ENCODE measurements at places on chromosomes 1 and 21.

DNA sequence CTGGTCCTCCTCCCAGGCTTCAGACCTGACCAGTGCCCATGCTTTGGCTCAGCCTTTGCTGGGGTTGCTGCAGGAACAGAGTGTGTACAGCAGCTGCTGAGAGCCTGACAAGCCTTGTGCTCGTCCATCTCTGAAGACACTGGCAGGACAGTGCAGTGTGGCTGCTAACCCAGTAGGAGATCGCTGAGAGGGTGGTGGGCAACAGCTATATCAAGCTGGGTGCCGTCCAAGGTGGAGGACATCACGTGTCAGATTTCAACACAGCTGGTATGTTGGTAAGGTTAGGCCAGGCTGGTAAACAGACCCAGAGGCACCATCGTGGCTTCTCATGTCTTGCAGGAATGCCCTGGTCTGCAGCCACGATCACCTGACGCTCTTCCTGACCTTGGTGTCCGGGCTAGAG is 17.9 kb upstream of the SLC25A34 start:
- DNase-seq = no peak

DNA sequence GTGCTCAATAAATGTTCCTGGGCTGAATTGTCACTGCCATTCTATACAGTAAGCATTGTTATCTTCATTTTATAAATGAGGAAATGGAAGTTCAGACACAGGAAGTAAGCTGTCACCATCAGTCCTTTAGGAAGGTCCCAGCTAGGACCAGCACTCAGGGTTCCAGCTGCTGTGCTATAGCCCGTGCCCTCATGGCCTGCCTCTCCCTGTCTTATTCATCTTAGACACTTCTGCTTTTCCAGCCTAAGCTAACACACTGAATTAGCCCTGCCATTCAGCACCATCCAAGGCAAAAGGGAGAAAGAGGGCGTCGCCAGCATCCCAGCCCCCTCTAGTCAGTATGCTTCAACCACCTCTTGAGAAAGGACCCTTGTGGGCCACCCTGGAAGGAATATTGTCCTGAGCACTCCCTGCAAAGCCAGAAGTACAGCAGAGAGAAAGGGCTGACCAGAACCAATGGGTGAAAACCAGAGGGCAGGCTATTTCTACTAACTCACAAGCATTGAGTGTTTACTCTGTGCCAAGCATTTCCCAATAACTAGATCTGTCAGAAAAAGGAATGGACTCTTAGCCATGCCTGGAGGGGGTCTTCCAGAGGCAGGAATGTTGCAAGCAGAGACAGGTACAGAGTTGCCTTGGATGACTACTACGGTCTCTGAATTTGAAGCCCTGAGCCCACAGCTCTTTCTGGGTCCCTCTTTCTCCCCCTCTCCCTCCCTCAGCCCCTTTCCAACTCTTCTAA is 77.9 kb upstream of the NFIA start:
- no peak for DNase-seq

DNA sequence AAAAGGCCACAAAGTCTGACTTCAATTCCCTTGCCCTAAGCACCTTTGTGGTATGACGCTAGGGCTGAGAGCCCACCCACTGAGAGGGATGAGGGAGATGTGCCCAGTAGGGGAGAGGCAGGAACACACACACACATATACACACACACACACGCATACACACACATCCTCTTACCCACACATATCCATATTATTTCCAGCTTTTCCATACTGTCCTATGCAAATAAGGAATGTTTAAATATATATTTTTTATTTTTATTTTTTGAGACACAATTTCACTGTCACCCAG is 3.0 kb downstream of the RAB25 start:
- DNase-seq = no peak

GRCh38 chr21:40681164-40681859 is 165.6 kb downstream of the DSCAM start:
- DNase-seq = no peak

GRCh38 chr1:29641921-29642320 is 405.6 kb downstream of the PTPRU start:
- no peak for DNase-seq

GRCh38 chr1:68780919-68781318 is 284.0 kb upstream of the DEPDC1 start:
- DNase-seq = no peak

DNA sequence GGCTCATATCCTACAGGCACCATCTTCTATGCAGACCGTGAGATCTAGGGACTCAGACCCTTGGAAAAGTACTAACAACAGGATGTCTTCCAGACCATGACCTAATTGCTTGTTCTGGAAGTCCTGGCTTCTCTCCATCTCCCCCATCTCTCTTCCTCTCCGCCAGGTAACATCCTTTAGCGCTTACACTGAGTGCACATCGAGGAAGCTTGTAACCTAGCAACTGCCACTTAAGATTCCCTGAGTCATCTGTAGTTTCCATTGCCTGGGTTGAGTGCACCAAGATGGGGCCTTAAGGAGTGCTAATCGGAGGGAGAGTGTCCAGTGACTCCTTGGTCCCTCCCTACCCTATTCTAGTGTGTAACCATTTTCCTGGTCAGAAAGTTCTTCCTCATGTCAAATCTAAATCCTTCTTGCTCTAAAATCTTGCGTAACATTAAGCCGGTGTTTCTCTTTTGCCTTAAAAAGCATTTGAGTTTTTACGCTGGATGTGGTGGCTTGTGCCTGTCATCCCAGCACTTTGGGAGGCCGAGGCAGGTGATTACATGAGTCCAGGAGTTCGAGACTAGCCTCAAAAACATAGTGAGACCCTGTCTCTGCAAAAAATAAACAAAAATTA is 9.7 kb downstream of the KLHDC8A start:
- DNase-seq = no peak

DNA sequence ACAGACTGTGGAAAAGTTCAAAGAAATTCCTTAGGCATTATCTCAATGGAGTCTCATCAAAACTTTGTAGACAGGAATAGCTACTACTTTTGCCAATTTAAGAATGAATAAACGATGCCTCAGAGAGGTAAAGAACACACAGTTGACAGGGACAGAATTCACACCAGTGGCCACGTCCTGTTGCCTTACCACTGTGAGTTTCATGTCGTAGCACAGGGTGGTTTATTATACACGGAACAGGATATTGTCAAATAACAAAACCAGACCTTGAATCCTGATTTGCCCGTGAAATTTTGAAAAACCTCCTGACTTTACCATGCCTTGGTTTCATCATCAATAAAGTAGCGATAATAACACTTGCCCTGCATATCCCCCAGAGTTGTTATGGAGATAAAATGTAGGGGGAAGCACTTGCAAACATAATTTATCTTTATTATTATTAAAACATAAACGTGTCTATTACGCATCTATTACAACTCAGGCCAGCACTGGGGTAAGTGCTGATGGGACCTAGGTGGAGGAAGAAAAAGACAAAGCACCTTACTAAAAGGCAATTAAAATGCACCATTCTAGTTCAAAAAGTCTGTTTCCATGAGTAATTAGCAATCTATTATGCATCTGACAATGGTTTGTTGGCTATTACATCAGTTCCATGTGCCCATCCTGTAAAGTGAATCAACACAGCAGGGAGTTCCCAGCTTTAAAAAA is 408.1 kb upstream of the RUNX1 start:
- no peak for DNase-seq

DNA sequence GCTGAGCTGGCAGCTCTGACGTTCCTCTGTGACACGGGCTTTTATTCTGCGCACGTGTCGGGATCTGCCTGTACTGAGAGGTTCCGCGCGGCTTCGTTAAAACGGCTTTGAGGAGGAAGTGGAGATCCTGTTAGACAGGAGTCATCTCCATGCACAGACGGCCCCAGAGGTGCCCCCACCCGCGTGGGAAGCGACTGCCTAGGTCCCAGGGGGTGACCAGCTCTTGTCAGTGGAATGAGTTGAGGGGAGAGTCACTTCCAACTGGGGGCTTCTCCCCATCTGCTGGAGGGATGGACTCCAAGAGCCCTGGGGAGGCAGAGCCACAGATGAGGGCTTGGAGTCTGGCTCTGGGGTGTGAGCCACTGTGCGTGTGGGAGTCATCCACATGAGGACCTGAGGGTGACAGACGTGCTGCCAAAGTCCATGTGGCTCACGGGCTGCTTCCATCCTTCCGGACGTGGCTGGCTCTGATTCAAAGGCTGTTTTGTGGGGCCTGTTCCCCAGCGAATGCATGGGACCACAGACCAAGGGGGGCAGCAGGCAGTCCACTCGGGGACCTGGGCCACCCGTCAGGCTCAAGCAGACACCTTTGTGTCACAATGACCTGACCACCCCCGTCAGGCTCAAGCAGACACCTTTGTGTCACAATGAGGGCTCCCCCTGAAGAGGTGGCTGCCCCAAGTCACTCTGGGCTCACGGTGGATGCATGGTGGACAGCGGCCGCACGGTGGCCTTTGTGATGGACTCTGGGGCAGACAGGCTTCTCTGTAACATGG is 26.8 kb downstream of the PTTG1IP start:
- DNase-seq = no peak

- DNase-seq = no peak
Observed at GRCh38 chr1:54396261-54396933, 9.8 kb downstream of the SSBP3 start.

GRCh38 chr21:35506352-35506751 is 457.2 kb upstream of the RUNX1 start:
- DNase-seq = no peak

- no peak for DNase-seq
Observed at GRCh38 chr1:27374362-27375086, at the start of gene FCN3. FCN3 (minus strand) TSS chr1:27374824; CDS start chr1:27374818, 6 bp downstream.

DNA sequence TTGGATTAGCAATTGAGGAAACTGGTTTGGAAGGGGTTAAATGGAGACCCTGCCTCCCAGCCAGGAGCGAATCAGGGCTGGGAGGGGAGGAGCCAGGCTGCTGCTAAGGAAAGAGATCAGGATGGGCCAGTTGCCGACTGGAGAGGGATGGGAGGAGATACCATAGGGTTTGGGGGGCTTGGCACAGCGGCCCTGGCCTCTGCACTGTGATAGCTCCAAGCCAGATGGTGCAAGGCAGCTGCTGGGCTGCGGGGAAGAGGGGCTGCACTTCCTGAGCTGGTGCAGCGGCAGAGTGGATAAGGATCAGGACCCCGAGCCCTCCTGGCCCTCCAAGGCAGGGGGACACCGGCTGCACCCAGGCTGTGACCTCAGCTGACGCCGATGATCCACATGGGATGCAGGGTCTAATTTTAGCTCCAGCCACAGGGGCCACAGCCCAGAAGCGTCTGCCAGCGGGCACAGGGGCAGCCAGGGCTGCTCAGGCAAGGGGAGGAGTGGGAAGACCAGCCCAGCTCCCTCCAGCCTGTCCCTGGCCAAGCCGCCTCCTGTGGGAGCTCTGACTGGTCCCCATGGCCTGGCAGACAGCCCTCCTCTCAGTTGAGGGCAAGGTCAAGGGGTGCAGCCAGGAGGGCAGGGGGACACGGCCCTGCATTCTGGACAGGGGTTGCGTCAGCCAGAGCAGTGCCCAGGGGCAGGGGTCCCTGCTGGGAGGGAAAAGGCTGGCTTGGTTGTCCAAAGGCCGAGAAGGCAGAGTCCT is at the start of gene EXTL1:
TSS of gene EXTL1 (plus strand) at position 129 of the 757 bp plus-strand sequence. CDS start 872 bp downstream, outside the sequence.
- no peak for DNase-seq

DNA sequence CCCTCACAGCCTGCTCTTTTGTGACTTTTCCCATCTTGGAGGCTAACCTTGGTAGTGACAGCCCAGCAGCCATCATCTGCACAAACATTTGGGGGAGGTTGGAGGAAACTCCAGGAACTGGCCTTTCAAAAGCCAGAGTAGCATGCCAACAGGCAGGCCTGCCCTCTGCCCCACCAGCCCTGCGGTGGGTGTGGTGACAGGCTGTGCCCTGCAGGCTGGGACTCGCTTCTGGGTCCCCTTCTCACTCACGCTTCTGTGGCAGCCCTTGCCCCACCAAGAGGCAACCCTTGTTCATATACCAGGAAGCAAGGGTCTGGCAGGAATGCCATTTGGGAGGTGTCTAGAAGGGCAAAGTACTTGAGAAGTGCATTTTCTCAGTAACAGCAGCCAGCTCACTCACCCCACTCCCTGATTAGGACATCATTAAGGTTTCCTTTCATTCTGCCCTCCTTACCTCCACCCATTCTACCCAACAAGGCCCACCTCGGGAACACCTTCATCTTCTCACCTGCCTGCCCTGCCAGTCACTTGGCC is 20.8 kb upstream of the FAM3B start:
- no peak for DNase-seq

GRCh38 chr1:9736241-9736640 is 84.7 kb downstream of the PIK3CD start:
- no peak for DNase-seq

Measured in NCI-H1436 treated with DMSO at 0.1 percent for 48 hours (cell line).